ENCODE measurements at places on chromosomes 1 and 21.

DNA sequence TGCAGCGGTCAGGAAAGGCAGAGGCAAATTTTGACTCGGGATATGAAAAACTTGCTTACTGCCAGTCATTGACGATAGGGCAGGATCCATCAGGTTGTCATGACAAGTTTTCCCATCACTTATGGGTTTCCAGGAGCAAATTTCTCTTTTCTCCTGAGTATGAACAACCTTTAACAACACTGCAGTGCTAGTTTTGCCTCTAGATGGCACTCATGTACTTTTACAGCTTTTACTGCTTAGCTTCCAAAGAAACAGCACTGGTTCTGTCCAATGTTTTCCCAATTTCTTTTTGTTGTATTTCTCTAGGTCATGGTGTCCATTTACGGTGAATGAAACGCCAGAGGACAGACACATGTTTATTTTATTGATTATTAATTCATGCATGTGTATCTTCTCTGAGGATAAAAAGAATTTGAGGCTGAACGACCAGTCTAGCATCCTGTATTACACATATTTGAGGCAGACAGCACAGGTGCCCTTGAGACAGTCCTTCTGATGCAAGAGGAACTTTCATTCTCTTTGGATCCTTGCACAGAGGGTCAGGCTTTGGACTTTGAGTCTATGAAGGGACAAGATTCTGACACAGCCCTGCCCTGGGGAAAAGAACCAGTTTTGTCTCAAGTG lies 112.3 kb upstream of the TRABD2B start:
- peak; percentile 35 for DNase-seq

DNA sequence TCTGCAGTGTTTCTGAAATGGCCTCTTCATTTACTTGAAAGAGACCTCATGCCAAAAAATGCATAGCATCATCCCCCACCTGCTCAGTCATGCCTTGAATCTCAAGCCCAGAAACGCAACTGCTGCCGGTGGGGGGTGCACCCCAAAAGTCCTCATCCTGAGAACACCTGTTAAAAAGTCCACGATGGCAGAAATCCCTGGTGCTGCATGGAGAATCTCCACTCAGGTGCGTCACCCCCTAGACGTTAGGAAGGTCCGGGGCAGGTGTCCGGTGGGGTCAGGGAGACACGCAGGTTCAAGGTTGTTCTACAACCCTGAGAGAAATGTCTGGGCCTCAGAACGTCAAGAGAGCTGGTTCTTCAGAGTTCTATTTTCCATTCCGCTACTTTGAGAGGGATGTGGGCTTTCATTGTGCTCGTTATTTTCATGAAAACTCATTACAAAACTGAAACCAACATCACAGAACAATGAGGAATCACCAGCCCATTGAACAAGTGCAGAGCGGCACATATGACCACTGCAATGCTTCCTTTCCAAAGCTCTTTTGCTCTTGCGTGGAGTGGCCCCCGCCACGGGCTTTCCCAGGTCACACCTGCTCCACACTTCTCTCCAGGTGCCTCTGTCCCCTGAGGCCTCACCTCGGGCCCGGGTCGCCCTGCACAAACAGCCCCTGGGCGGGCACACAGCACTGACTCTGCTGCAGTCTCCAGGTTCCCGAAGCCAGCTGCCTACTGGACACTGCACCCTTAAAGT lies 201.9 kb downstream of the TOMM20 start:
- no peak for DNase-seq

DNA sequence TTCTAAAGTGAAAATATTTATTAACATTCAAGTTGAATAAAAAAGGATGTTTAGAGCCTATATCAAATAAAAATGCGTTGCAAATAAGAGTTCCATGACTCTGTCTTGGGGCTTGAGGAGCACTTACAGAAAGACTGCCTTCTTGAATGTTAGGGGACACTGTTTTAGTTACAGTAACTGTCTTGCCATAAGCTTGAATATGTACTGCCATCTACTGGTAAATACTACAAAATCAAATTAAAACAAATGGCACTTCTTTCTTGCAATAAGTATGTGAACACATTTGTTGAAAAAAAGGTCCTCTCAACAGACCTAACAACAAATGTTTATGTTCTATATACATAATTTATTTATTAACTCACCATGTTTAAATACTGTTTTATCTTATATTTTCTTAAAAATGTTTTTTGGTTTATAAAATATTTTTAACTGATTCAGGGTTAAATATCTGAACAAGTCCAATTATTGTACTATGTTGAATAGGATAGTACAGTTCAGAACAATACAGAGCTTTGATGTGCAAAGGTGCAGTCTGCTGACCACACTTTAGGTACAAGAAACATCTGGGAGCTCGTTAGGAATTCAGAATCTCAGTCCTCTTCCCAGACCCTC lies 199.5 kb downstream of the LRRIQ3 start:
- DNase-seq = peak; percentile 37

GRCh38 chr1:236753516-236753915 lies 41.6 kb upstream of the MTR start:
- DNase-seq = peak; percentile 33

GRCh38 chr1:223214261-223214807 lies 71.3 kb upstream of the TLR5 start:
- DNase-seq = no peak

GRCh38 chr1:94886361-94886760 lies 40.5 kb downstream of the CNN3 start:
- no peak for DNase-seq

GRCh38 chr1:67711158-67711854 lies 26.3 kb downstream of the GADD45A start:
- DNase-seq = no peak

GRCh38 chr1:119312500-119312899 lies 56.1 kb upstream of the HAO2 start:
- DNase-seq = no peak

DNA sequence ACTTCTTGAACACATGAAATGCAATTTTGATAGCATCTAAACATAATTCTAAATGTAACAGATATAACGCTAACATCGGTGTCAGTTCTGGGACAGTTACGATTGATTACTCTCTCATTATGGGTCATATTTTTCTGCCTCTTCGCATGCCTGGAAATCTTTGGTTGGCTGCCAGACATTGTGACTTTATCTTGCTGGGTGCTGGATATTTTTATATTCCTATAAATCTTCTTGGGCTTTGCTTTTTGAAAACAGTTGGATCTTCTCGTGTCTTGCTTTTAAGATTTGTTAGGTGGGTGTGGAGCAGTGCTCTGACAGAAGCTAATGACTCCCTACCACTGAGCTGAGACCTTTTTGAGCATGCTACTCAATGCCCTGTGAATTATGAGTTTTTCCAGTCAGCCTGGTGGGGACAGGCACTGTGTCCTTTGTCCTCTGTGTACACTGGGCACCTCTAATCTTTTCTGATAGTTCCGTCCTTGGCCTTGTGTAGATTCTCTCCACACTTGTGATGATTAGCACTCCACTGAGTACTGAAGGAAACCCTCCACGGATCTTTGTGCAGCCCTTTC lies 28.0 kb upstream of the EDARADD start:
- DNase-seq = no peak

- DNase-seq = no peak
These were observed 11.7 kb downstream of the LRIF1 start for GRCh38 chr1:110952031-110952430.

DNA sequence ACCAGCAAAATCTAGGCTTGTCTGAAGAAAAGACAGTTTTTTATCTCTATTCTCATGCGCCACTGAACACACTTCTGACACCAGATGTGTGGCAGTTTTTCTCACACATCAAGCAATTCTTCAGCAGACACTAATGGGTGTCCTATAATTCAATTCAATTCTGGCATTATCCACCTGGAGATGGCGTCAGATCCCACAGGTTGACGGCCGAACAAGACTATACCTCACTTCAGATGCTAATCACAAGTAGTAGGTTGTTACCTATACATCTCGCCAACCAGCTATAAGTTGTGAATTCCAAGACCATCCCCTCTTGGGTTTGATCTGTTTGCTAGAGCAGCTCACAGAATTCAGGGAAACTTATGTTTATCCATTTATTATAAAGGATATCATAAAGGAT lies 89.9 kb upstream of the ARTN start:
- no peak for DNase-seq

- no peak for DNase-seq
These were observed 25.9 kb upstream of the MYOCOS start for GRCh38 chr1:171596119-171596518.

- no peak for DNase-seq
These were observed 3.2 kb downstream of the RHBG start for GRCh38 chr1:156372265-156372586.

- no peak for DNase-seq
These were observed 12.4 kb downstream of the CDC42 start for GRCh38 chr1:22064751-22065402.

DNA sequence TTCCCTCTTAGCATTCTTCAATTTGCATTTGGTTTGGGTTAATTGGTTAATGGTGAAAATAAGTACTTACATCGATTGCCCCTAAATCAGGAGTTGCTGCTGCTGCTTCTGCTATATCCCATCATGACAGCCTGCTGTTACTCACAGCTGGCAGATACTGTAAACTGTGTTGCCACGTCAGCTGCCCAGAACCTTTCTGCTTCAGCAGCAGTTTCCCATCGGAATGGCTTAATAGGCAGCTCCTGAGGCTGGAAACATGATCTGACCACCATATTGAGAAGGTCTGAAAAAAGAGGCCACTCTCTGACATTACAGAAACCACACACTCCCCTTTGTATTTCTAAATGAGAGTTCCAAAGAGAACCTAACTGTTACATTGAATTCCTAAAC lies 14.3 kb upstream of the SEC16B start:
- peak; percentile 93 for DNase-seq

- DNase-seq = no peak
These were observed 105.2 kb upstream of the GADD45A start for GRCh38 chr1:67579623-67580394.

GRCh38 chr1:244837597-244838258 lies 2.3 kb downstream of the COX20 start:
- DNase-seq = no peak

DNA sequence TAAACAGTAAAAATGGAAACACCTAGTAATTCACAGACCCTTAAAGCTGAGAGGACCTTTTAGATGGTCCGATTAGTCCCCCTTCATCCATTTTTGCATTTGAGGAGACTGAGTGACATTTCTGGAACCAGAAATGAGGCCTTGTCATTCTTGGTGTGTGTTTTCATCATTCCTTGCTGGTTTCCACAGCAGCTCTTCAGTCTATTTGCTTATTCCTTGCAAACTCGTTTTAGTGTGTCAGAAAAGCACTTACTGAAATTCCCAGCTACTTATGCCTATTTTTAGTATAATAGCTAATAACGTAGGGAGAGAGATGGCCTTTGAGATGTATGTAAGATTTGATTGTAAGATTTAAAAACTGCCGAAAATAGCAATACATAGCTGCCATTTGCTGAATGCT lies 70.9 kb downstream of the VPS13D start:
- DNase-seq = no peak

GRCh38 chr1:48025076-48025475 lies 27.9 kb upstream of the TRABD2B start:
- no peak for DNase-seq

DNA sequence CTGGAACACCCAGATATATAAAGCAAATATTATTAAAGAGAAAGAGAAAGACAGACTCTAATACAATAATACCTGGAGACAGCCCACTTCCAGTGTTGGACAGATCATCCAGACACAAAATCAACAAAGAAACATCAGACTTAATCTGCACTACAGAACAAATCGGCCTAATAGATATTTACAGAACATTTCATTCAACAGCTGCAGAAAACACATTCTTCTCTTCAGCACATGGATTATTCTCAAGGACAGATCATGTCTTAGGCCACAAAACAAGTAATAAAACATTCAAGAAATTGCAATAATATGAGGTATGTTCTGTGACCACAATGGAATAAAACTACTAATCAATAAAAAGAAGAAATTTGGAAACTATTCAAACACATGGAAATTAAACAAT lies 398.3 kb upstream of the DUSP10 start:
- no peak for DNase-seq

GRCh38 chr1:13836136-13836535 lies 136.1 kb downstream of the PRDM2 start:
- no peak for DNase-seq

DNA sequence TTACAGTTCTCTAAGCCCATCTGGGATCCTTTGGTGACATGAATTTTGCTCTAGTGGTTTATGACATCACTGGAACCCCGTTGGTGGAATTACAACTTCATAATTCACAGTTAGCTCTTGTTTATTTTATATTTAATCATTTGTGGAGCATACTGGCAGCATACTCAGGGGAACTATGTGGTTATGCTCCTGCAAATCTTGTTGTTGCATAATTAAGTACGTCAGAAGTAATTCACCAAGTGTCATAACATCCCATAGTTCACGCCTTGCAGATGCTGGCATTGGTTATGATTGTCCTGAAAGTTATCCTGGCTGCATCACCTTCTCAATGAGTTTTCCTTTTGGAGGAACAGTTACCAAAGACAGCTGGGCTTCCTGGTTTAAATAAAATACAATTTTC lies 16.5 kb downstream of the PRRX1 start:
- peak; percentile 73 for DNase-seq

DNA sequence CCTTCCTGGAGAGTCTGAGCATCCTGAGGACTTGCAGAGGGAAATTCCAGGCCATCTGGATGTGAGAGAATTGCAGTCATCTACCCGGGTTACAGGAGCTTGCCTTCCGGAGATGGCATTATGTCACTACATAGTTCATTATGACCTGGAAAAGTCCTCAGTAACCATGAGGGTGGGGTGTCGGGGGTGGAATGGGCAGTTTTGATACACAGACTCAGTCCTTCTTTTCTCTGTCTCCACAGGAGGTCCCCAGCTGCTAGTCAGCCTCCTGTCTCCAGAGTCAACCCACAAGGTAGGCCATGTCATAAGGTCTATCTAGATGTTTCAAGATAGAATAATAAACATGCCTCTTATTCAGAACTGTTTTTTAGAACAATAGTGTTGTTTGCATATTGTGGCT lies 268.2 kb upstream of the SGIP1 start:
- DNase-seq = no peak

DNA sequence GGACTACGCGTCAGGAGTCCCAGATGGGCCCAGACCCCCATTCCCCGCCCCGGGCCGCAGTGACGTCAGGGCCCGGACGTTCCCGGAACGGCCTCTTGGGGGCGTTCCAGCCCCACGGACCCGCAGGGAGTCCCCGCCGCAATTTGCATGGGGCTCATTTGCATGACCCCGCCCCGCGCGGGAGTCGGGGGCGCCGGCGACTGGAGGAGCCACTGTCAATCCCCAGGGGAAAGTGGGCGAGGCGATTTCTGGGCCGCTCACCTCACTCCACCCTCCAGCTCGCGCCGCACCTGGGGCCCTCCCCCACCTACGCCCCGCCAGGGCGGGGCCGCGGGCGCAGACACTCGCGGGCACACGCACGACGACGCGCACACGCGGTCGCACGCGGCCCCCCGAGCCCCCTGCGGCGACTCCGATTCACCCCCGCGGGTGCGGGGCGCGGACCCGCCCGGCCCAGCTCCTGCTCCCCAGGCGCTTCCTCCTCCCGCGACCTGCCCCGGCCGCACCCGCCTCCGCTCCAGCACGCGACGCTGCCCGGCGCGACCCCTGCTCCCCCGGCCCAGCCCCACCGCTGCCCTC lies 13.2 kb downstream of the AGRN start:
- DNase-seq = peak; percentile 75

- no peak for DNase-seq
These were observed 23.1 kb downstream of the HSD11B1 start for GRCh38 chr1:209727785-209728184.

GRCh38 chr21:41321908-41322495 lies 5.4 kb downstream of the FAM3B start:
- DNase-seq = no peak

- no peak for DNase-seq
These were observed 4.7 kb downstream of the DDI2 start for GRCh38 chr1:15621975-15622374.

- no peak for DNase-seq
These were observed 158.9 kb downstream of the ZBTB18 start for GRCh38 chr1:244209955-244210354.
